AG20443 (cell line): ENCODE measurements at places on chromosomes 12 and 14.

DNA sequence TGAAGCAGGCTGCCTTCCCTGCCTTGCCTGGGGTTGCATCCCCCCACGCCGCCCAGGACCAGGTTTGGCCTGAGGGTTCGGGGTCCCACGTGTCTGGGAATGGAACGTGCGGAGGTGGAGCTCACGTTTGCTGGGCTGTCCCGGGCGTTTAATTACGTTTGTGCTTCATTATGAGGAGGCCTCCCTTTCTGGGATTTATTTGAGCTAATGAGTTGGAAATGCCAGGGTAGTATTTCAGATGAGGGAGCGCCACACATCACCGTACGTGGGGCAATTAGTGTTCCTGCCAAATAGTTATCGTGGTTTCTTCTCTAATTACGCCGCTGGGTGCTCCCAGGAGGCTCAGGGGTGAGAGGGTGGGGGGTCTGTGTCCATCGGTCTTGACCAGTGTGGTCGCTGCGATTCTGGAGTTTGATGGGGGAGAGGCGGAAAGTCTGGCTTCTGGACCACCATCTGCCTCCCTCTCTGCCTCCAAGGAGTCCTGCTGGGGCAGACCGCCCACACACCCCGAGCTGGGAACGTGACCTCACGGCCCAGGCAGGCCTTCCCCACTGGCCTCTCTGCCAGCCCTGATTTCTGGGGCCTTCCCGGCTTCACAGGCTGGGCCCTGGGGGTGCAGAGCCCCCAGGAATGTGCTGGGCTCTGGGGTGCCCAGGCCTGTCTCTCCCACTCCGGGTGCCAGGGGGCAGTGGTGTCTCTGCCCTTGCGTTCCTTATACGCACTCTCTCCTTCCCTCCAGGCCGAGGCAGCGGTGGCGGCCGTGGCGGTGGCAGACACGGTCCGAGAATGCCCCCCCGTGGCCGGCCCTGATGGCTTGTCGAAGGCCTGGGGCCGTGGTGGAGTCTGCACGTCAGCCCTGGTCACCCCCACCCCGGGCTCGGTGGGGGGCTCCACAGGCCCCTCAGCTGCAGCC, 18.9 kb downstream of the KIF26A start:
- DNase-seq, result no peak

- DNase-seq, result no peak
Observed at GRCh38 chr14:78197051-78197450, 26.9 kb downstream of the NRXN3 start.

DNA sequence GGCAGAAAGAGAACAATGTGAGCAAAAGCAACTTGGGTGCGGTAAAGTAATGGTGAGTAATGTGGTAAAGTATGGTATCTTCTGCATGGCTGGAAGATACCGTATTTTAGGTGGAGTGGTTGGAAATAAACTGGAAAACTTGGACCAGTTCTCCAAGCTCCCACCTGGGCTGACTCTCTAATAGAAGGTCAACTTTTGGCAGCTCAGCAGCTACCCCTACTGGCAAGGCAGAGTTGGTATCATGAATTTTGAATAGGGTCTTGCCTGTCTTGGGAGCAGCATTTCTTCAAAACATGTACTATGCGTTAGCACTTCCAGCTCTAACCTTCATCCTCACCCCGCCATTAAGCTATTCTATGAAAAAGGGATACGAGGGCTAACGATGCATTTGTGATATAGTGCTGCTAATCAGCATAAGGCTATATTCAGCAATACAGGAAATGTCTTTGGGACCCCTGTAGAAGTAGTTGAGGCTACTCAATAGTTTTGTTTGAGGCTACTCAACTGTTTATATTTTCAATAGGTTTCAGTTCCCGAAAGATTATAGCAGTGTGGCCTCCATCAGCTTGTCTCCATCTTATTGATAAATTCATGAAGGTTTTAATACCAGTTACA, 276.3 kb upstream of the FAR2 start:
- peak; percentile 70 for DNase-seq

DNA sequence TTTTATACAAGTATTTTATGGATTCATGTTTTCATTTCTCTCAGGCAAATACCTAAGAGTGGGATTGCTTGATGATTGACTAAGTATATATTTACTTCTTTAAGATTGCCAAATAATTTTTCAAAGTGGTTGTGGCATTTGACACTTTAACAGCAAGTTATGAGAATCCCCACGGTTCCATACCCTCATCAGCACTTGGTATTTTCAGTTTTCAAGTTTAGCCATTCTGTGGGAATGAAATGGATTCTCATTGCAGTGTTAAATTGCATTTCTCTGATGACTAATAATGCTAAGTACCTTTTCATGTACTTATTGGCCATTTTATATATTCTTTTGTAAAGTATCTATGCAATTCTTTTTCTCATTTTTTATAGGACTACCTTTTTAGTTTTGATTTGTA, 301.5 kb upstream of the DIO3 start:
- no peak for DNase-seq

- DNase-seq, result no peak
Observed at GRCh38 chr12:67524861-67525616, 123.5 kb upstream of the DYRK2 start.

DNA sequence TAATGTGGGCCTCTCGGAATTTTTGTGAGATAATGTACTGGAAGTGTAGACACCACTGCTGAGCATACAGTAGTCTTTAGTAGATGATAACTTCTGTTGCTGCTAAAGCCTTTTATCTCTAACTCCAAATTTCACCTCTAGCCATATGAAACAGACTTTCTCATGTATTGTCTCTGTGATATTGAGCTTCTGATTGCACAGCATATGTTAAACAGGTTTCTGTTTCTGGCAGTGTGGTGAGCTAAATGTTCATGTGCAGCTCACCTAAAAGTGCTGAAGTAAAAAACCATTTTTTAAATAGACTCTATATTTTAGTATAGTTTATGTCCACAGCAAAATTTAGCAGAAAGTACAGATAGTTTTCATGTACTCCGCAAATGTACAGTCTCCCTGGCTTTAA, 89.3 kb upstream of the ALX1 start:
- no peak for DNase-seq

GRCh38 chr14:64510825-64511671, 6.5 kb downstream of the ZBTB1 start:
- peak; percentile 52 for DNase-seq

DNA sequence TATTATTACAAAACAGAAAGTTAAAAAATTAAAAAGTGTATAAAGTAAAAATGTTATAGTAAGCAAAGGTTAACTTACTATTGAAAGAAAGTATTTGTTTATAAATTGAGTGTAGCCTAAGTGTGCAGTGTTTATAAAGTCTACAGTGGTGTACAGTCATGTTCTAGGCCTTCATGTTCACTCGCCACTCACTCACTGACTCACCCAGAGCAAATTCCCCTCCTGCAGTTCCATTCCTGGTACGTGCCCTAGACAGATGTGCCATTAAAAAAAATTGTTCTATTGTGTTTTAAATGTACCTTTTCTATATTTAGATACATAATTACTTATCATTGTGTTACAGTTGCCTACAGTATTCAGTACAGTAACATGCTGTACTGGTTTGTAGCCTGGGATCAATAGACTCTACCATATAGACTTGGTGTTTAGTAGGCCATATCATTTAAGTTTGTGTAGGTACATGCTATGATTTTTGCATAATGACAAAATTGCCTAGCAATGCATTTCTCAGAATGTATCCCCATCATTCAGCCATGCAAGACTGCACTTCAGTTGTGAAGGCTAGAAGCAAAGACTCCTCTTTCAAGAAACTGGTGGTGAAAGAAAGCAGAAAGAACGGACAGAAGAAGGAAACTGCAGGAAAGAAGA, 100.6 kb downstream of the DACT1 start:
- peak; percentile 56 for DNase-seq

DNA sequence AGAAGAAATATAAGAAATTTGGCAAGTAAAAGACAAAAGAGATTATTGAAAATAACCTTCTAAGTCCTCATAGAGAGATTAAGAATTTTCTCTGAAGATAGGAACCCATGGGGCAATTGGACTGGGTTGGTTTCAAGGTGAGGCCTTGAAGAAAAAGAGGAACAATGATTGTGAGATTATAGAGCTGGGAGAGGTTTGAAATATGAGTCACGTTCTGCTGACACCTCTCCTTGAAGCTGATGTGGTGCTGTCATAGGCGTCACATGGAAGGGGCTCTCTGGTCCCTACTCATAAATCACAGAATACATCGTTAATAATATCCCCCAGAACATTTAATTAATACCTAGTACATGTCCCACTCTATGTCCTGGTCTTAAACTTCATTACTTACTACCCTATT, 227.6 kb upstream of the PDE3A start:
- DNase-seq, result no peak

GRCh38 chr12:29116414-29116813, 32.7 kb upstream of the FAR2 start:
- no peak for DNase-seq

DNA sequence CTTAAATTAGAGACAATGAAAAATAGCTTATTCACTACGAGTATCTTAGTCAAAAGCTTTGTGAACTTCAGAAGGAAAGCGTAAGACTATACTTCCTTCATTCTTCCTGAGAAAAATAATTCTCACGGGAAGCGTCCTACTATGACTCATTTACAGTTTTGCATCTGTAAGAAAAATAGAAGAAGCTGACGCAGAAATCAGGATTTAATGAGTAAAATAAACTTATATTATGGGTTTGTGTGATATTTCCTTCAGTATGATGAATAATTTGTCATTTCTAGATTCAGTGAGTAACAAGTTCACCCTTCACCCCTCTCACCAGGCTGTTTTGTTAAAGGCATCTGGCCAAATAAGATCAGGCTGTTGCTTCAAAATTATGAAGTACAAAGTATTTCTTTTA, 17.8 kb upstream of the PDE3A start:
- DNase-seq, result no peak

- no peak for DNase-seq
Observed at GRCh38 chr12:52255926-52256583, 18.4 kb upstream of the KRT86 start.

DNA sequence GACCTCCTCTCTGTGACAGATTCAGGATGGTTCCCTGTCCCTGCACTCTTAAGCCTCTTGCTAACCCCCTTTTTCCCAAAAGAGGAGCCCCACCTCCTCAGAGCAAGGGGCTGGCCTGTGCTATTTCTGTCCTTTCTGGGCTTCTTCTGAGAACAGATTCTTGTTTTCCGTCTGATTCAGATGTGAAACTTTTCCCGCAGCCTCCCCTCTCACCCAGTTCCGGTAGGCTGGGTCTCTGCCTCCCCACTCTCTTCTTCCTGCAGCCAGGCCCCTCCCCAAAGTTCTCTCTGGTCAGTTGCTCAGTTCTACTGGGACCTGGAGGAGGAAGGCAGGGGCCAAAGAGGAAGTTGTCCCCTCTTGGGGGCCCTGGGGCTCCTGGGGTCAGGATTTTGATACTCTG, 11.8 kb downstream of the PDE1B start:
- DNase-seq, result no peak

- no peak for DNase-seq
Observed at GRCh38 chr12:110578694-110579534, 4.2 kb downstream of the PPTC7 start.
